ENCODE measurements at places on chromosomes 5 and 9.

DNA sequence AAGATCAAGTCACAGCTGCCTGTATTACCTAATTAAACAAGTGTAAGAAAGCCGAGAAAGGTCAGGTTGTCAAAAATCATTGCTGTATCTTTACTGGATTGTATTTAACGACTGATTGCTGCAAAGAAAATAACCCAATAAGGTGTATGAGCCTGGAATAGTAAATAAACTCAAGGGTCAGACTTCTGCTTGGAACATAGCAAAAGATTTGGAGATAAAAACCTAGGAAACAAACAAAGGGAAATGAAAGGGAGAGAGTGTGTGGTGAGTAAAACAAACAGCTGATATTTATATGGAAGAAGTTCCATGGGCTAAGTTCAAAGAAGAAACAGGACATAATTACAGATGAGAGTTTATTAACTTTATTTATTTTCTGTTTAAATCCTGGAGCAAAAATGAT lies 354.0 kb downstream of the TLR4 start:
- DNase-seq, result no peak

DNA sequence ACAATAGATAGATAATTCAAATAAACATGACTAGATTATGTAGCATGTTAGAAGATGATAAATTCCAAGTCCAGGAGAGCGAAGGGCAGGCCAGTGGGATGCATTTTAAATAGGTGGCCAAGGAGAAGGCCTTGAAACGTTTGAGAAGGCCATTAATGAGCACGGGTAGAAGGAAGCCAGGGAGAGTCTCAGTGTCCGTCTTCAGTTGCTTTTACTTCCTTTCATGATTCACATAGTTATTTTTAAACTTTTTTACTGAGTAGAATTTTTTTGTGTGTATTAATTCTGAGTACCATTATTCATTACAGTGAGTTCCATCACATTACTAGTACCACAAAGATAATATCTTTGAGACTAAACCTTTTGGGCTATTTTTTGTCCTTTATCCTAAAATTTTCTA lies 259.2 kb downstream of the ARRDC3 start:
- DNase-seq, result no peak

- no peak for DNase-seq
These were observed 143.4 kb downstream of the PALM2AKAP2 start for GRCh38 chr9:109923471-109923760.

- no peak for DNase-seq
These were observed 122.8 kb upstream of the STC2 start for GRCh38 chr5:173451031-173451430.
